ENCODE measurements at places on chromosomes 2 and 18. TPM values are rescaled to one million over a fixed set of nuclear protein-coding genes. Genes with fewer than 3 reads are reported as not detected.

DNA sequence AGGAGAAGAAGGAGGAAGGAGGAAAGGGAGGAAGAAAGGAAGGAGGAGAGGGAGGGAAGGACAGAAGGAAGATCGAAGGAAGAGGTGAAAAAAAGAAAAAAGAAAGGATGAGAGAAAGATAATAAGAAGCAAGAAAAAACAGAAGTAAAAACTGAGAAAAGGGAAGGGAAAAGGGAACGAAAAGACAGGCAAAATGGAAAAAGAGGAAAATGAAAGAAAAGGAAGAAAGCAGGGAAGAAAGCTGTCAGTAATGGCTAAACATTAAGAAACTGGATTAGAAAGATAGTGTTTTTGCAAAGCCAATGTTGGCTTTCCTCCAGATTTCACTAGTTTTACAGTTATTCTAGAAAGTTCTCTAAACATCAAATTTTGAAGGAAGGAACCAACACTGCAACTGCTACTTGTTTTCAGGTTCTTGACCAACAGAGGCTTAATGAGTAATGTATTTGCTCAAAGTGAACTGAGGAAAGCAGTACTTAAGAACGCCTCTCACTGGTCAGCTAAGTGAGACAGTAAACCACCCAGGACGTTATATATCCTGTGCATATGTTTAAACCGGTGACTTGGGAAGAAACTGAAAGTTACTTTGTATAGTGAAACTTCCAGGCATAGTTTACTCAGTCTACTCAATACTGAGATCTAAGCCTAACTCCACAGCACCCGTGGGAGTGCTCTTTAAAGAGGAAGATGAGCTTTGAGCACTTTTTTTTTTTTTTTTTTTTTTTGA lies 286.2 kb upstream of the TRIB2 start:
- no peak for DNase-seq

DNA sequence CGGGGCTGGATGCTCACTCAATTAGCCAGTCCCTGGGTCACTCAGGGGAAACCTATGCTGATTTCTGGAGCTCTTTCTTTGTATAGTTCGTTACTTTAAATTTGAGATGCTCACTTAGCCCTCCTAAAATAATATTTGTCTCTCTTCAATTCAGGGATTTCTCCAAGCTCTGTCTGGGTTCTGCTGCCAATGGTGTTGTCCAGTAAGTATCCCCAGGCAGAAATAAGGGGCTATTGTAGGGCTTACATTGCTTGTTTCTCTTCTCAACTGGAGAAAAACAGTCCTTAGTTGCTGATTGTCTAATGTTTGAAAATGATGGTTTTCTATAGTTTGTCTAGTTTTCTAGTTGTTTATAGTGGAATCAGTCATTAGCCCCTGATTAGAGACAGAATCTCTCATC lies 5.0 kb downstream of the RAB6C start:
- no peak for DNase-seq

- no peak for DNase-seq
These were observed 18.3 kb downstream of the DTYMK start for GRCh38 chr2:241668354-241668753.

DNA sequence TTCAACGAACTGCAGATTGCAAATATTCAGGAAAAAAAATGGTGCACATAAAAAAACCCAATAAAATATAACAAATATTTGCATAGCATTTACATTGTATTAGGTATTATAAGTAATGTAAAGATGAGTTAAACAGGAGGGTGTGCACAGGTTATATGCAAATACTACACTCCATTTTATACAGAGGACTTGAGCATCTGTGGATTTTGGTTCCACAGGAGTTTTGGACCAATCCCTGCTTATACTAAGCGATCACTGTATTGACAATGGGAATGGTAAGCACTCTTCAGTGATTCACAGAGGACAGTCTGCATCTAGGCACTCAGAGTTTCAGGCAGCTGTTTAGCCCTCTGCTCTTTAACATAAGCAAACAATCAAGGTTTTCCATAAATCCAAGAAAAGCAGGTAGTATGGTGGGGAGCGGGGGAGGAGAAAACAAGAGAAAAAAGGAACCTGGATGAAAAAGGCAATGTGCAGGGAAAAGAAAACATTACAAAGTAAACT lies 206.0 kb upstream of the PARD3B start:
- DNase-seq: no peak

- no peak for DNase-seq
These were observed 46.3 kb downstream of the ANKRD12 start for GRCh38 chr18:9182852-9183399.

RFTN2 gene
- total RNA-seq: 16.4 TPM

HOXD13 gene
- not detected for total RNA-seq
